Activated T-helper 1 cell treated with anti-CD3 and anti-CD28 coated beads, Interleukin-12 subunit alpha, Interleukin-12 subunit beta, Interleukin-2, Interleukin-4 antibody, amounts not matched to agents 30 ng/mL and 10 ng/mL and 1 ng/mL, durations not matched to agents 14 hours and 24 hours and 36 hours (primary cell): ENCODE measurements at places on chromosomes 3 and 15. TPM values are rescaled to one million over a fixed set of nuclear protein-coding genes. Genes with fewer than 3 reads are reported as not detected.

Gene LDHAL6B
- total RNA-seq, result not detected in 2 replicates

Gene HES1
- 2.5 and 2.6 TPM in 2 replicates for total RNA-seq

Gene GOLGA6D
- total RNA-seq, result not detected in 2 replicates

Gene KNSTRN
- total RNA-seq, result 48.4 and 52.1 TPM in 2 replicates

Gene ACSBG1
- total RNA-seq, result 0.15 and 0.52 TPM in 2 replicates

DNA sequence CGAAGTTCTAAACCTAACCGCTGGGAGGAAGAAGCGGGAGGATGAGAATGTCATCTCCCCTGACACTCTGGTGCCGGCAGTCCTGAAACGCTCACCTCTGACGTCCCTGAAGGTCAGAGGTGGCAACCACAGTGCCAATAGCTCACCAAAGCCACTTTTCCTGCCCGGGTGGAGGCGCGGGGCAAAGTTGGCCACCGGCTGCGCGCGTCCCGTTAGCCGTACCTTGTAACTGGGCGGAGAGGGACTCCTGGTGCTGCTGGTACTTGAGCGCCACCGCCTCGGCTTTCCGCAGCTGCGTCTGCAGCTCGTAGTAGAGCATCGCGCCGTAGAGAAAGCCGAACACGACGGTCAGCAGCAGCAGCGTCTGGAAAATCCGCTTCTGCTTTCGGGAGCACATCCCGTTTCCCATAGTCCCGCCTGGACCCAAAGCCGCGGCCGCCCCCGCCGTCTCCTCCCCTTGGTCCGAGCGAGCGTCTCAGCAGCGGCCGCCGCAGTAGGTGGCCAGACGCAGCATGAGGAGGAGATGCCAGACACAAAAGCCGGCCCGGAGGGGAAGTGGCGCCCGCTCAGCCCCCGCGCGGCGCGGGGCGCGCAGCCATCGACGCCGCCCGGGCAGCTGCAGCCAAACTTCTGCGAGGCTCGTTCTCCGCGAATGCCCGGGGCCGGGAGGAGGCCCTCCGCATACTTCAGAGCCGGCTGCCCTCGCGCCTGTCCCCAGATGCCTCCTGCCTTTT, 680 bp downstream of the GOLIM4 start:
- no peaks in the 10 kb centered on the region for H3K36me3 ChIP-seq
- H3K4me1 ChIP-seq, result peaks cover 27% of the 10 kb centered on the region
- H3K27me3 ChIP-seq, result peaks cover 35% of the 10 kb centered on the region
- peak; percentile 9 for DNase-seq
- H3K27ac ChIP-seq, result peak overlapping the region; percentile 67
- H3K4me3 ChIP-seq, result peak overlapping the region; percentile 90

Gene LPCAT4
- 78.0 and 80.8 TPM in 2 replicates for total RNA-seq

DNA sequence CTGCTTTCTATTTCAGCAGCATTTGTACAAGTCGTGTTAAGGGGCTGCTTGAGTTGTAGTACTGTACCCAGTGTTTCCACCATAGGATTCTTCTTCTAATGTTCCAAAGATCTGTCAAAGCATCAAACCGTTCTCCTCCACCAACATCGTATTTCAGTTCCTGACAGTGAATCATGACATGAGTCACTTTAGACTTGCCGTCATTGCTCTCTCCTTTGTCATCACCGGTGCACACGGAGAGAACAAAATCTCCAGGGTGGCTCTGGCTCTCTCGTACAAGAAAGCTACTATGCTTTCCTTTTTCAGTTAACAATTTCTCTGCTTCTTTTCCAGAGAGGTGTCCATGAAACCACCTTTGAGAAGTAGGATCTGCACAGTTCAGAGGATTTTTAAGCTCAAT, 270.9 kb upstream of the CCDC54 start:
- no peaks in the 10 kb centered on the region for H3K27me3 ChIP-seq
- DNase-seq, result no peak
- H3K36me3 ChIP-seq, result no peaks in the 10 kb centered on the region
- H3K4me3 ChIP-seq, result no peak overlapping the region
- no peaks in the 10 kb centered on the region for H3K4me1 ChIP-seq

- peaks cover 5% of the 10 kb centered on the region for H3K36me3 ChIP-seq
- peaks cover 42% of the 10 kb centered on the region for H3K4me1 ChIP-seq
- DNase-seq, result no peak
- H3K27me3 ChIP-seq, result no peaks in the 10 kb centered on the region
These were observed 6.0 kb upstream of the TMEM87A start for GRCh38 chr15:42279234-42279723.

GRCh38 chr3:1954632-1955031, 144.0 kb upstream of the CNTN4 start:
- H3K27me3 ChIP-seq, result no peaks in the 10 kb centered on the region
- no peak overlapping the region for H3K4me3 ChIP-seq
- no peaks in the 10 kb centered on the region for H3K4me1 ChIP-seq
- no peak for DNase-seq
- no peaks in the 10 kb centered on the region for H3K36me3 ChIP-seq

Gene HTR3E
- total RNA-seq, result not detected in 2 replicates

Gene CCDC54
- total RNA-seq, result not detected in 2 replicates

Gene FRMD4B
- total RNA-seq, result 83.3 and 83.6 TPM in 2 replicates

Gene COL6A6
- total RNA-seq, result not detected in 2 replicates

- H3K4me1 ChIP-seq, result peaks cover 60% of the 10 kb centered on the region
- H3K27ac ChIP-seq, result peak overlapping the region; percentile 90
- no peaks in the 10 kb centered on the region for H3K27me3 ChIP-seq
- H3K4me3 ChIP-seq, result peak overlapping the region; percentile 57
These were observed 147.6 kb downstream of the KLF13 start for GRCh38 chr15:31474059-31474868.

Gene SRGAP3
- total RNA-seq, result 0.54 and 0.61 TPM in 2 replicates

Gene PP2D1
- not detected in 2 replicates for total RNA-seq

DNA sequence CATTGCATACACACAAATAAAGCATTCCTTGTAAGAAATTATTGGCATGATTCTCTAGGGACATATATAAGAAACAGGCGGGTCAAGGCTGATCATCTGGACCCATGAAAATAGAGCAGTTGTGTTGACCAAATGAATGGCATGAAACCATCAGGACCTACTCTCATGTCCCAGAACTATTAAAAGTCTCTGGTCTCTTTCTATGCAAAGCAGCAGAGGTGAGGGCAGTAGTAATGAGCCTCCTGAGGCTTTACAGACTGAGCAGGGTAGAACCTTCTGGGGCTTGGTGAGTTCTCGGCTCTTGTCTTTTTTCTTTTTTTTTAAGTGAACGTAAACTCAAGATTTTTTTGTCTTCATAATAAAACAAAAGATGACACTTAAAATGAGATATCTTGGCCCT, 9.3 kb downstream of the GLDN start:
- DNase-seq, result no peak
- no peak overlapping the region for H3K4me3 ChIP-seq
- no peak overlapping the region for H3K27ac ChIP-seq
- no peaks in the 10 kb centered on the region for H3K4me1 ChIP-seq
- H3K27me3 ChIP-seq, result peaks cover 5% of the 10 kb centered on the region
